ENCODE measurements at places on chromosomes 6 and 20. TPM values are rescaled to one million over a fixed set of nuclear protein-coding genes. Genes with fewer than 3 reads are reported as not detected.

Gene EDN1
- 5.2 TPM for total RNA-seq

Gene KHDRBS2
- not detected for total RNA-seq

Gene CASS4
- total RNA-seq = not detected

Gene MAN1A1
- total RNA-seq = 150 TPM

Gene CTCFL
- total RNA-seq = not detected

Gene LY86
- total RNA-seq = not detected

Gene ADAM33
- 29.2 TPM for total RNA-seq

Gene BHLHE23
- total RNA-seq = not detected

Gene OPN5
- total RNA-seq = 1.1 TPM

Gene OLIG3
- total RNA-seq = 0.06 TPM

Gene COL9A1
- total RNA-seq = not detected

Gene RNF146
- total RNA-seq = 57.9 TPM

Gene PRL
- not detected for total RNA-seq

Gene AVP
- not detected for total RNA-seq
